ENCODE measurements at places on chromosomes 5 and 9. TPM values are rescaled to one million over a fixed set of nuclear protein-coding genes. Genes with fewer than 3 reads are reported as not detected.

- DNase-seq = no peak
- no peaks in the 10 kb centered on the region for H3K4me1 ChIP-seq
- no peak overlapping the region for H3K4me3 ChIP-seq
- H3K36me3 ChIP-seq = no peaks in the 10 kb centered on the region
Observed at GRCh38 chr9:107779731-107780130, 290.2 kb upstream of the KLF4 start.

DNA sequence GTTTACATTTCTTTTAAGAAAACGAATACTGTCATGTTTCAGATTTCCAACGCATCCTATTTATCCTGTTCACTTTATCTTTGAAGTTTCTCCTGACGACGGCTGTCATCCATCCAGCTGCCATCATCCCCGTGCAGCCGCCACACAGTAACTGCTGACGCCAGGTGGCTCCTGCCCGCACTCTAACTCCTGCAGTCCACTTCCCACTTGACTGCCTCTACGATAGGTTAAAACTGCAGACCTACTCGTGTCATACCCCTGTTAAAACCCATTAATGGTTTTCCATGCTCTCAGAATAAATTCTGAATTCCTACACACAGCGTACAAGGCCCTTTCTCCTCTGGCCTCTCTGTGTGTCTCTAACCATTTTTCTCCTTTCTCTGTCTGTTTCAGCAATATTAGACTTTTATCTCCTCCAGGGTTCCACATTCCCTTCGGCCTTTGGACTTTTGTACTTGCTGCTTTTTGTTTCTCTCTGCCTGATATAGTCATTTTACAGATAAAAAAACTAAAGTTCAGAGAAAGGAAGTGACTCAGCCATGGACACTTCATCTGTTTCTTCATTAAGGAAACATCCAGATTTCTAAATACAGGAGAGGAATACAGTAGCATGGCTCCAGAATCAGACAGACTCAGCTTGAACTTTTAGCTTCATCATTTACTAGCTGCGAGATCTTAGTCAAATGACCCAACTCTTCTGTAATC lies 84.9 kb downstream of the ADAMTS12 start:
- no peaks in the 10 kb centered on the region for H3K36me3 ChIP-seq
- no peak overlapping the region for H3K4me3 ChIP-seq
- H3K27me3 ChIP-seq = no peaks in the 10 kb centered on the region
- H3K4me1 ChIP-seq = peaks cover 7% of the 10 kb centered on the region

DNA sequence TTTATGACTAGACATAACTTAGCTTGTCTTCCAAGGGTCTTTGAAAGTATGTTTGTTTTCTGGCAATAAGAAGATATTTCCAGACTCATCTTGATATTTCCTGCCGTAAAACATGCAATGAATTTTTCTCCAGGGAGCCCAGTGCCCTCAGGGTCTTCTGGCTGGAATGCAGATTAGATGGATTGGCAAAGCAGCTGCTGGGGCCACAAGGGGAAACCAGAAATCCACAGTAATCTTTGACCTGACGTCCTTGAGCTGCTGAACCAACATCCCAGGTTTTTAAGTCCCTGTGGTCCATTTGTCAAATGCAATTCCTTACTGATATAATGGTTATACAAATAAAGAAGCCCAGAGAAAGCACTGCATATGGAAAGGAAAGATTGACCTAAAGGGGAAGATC lies 93.0 kb downstream of the THBS4 start:
- H3K4me3 ChIP-seq = no peak overlapping the region
- H3K27me3 ChIP-seq = no peaks in the 10 kb centered on the region
- H3K4me1 ChIP-seq = peaks cover 5% of the 10 kb centered on the region
- H3K27ac ChIP-seq = no peak overlapping the region

Gene STK32A
- total RNA-seq = not detected

DNA sequence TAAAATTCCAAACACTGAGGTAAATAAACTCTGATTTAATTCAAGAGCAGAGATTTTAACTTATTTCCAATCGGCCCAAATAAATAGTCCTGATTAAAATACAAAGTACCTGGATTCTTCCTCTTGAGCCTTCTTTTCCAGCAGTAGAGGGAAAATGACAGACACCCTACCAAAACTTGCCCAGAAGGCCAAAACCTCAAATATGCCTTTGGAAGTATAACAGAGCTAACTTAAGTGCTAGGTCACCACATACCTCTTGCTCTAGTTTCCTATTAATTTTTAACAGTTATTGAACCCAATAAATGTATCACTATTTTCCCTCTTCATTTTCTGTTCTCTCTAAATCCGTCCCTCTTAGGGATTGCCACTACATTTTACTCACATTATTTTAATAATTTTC lies 1.4 kb downstream of the BAAT start:
- no peak overlapping the region for H3K27ac ChIP-seq
- no peaks in the 10 kb centered on the region for H3K27me3 ChIP-seq
- H3K4me1 ChIP-seq = peaks cover 4% of the 10 kb centered on the region
- H3K4me3 ChIP-seq = no peak overlapping the region
